ENCODE measurements at places on chromosomes 5 and 9.

GRCh38 chr9:83792746-83793145 is 24.8 kb downstream of the GKAP1 start:
- no peak for DNase-seq

DNA sequence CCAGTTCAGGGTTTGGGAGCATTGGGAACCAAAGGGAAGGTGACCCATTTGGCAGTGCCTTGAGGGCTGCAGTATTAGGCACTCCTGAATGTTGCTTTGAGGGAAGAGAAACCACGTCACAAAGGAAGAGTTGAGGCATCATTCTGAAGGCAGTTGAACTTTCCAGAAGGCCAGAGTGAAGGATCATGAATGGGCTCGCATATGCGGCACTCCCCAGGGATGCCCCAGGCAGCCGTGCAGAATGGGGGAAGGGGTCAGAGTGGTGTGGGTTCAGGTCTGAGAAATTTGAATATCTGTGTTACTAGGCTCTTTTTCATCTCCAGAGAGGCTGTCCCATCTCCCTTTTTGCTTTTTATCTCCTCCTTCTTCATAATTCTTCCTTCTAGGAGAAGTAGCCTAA is 60.6 kb upstream of the HMHB1 start:
- no peak for DNase-seq

GRCh38 chr5:55471468-55471867 is 63.3 kb downstream of the PLPP1 start:
- DNase-seq: no peak

GRCh38 chr5:91670563-91670962 is 287.4 kb upstream of the ARRDC3 start:
- DNase-seq: no peak

DNA sequence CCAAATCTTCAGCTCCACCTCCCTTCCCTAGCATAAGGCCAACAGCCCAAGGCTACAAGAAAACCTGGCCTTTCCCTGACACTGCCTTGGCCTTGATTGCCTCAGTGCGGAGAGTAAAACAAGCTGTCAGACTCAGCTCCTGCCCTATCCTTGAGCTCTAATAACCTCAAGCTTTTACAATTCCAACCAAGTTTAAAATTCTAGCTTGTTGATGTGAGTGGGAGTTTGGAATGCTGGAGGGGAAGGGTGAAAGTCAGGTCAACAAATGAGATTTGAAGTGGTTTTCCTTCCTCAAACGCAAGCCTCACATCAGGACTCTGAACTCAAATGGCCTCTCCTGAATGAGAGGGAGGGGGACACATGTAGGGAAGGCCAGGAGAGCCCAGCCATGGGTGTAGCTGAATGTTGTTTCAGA is 197.0 kb upstream of the VLDLR start:
- DNase-seq: peak; percentile 77

GRCh38 chr9:137009938-137010732 is 13.8 kb upstream of the CLIC3 start:
- no peak for DNase-seq

DNA sequence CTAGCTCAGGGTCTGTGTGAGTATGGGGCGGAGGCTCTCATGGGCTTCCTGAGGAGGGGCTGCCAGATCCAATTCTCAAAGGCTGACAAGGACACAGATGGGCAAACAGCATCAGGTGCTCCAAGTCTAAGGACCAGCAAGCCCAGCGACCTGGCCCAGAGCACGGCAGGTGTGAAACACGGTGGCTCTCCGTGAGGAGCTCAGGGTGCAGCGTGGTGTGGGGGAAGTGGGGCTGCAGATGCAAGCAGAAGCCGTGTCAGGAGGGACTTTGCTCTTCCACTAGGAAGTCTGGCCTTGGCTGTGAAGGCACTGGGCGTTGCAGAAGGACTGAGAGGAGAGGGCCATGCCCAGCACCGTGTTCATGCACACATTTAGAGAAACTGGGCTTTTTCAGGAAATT is 420.0 kb downstream of the GADD45G start:
- no peak for DNase-seq

- DNase-seq: no peak
These were observed 365.5 kb upstream of the CDH18 start for GRCh38 chr5:20353499-20353898.

- DNase-seq: no peak
These were observed 41.1 kb upstream of the SELENOP start for GRCh38 chr5:42852826-42853225.

- DNase-seq: no peak
These were observed 28.8 kb downstream of the AK8 start for GRCh38 chr9:132849185-132849706.

- no peak for DNase-seq
These were observed 178.1 kb upstream of the CDH9 start for GRCh38 chr5:27216367-27216950.

GRCh38 chr9:10921671-10922070 is 308.9 kb upstream of the PTPRD start:
- DNase-seq: no peak

Data from EH (cell line).